ENCODE measurements at places on chromosomes 4 and X.

DNA sequence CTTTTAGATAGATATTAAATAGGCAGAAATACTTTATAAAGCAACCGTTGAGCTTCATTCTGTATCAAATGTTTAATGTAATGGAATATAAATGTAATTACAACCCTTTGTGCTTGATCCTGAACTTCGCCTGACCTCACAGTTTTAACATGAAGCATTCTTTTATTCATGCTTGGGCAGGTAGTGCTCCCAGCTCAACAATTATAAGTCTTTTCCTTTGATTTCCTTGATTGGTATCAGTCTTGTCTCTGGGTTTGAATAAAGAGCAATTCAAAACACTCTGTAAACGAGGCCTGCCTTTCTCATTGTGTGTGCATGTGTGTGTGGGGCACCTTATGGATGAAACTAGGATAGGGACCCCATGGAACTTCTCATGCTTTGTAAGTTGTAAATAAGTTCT lies 6.8 kb downstream of the METAP1 start:
- no peak for DNase-seq

GRCh38 chr4:99324361-99324760 lies 3.2 kb upstream of the ADH1B start:
- DNase-seq: no peak

- no peak for DNase-seq
Measured at GRCh38 chrX:20452487-20452886, 185.8 kb upstream of the RPS6KA3 start.

- no peak for DNase-seq
Measured at GRCh38 chr4:108168160-108168670, 517 bp downstream of the LEF1 start.

DNA sequence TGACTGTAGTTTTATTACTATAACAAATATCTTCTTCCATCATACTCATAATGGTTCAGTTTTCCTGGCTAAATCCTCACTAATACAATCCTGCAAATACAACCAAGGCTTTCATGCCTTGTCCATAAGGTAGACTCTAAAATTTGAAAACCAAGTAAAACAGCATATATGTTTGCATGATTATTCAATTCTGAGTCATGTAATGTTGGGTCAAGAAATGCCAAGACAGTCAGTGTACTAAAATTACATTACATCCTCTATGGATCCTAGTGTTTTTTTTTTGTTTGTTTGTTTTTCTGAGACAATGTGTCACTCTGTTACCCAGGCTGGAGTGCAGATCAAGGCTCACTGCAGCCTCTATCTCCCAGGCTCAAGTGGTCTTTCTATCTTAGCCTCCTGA lies 38.6 kb upstream of the TEX13D start:
- DNase-seq: no peak

DNA sequence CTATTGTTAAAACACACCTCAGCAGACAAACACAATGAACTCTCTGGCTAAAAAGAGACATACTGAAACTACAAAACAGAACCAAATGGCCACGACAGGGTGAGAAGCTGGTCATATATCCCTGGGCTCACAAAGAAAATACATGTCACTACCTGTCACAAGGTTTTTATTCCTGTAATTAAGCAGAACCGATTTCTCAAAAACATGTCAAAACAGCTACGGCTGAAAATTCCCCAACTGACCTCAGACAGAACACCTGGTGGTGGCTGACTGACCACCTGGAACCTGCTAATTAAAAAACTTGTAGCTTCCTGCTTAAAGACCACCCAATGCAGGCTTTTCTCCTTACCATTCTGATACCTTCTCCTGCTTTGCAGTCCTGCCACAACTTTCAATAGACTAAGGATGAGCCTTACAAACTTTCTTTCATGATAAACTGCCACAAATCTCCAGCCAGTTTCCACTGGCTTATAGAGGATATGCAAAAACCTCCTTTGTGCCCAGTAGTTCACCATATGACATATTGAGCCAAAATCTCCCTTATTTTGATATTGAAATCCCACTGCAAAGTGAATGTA lies 571.9 kb downstream of the SPOCK3 start:
- DNase-seq: no peak

DNA sequence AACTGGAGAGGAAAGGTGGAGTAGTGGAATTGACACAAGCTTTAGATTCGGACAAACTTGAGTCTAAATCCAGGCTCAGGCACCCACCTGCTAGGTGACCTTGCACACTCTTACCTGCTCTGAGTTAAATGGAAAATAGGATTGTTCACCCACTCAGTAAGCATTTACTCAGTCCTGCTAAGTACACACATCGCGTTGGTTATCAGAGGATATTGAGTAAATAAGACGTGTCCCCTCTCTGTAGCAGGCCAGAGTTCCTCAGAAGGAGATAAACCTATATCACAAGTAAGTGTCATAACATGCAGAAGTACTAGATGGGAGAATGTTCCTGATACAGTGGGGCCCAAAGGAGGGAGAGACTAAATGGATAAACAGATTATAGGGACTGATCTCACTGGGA lies 117.7 kb downstream of the SMIM20 start:
- DNase-seq: no peak

GRCh38 chrX:150857453-150857852 lies 41.0 kb downstream of the CD99L2 start:
- DNase-seq: no peak

GRCh38 chr4:127533028-127533700 lies 99.6 kb upstream of the INTU start:
- DNase-seq: no peak

DNA sequence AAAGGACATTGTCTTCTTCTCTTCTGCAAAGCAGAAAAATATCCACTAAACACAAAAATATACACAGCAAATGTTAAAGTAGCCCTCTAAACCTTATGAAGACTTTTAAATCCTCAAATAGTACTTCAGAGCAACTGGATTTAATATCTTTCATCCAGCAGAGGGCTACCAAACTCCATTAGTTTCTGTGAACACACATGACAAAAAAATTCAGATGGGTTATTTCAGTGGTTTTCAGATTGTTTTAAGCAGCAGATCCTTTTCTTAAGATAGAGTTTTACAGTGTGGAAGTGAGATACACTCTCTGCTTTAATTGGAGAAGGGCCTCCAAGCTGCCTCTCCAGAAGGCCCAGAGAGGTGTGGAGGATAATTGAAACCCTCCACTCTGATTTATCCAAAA lies 56.7 kb downstream of the ANK2 start:
- DNase-seq: no peak

DNA sequence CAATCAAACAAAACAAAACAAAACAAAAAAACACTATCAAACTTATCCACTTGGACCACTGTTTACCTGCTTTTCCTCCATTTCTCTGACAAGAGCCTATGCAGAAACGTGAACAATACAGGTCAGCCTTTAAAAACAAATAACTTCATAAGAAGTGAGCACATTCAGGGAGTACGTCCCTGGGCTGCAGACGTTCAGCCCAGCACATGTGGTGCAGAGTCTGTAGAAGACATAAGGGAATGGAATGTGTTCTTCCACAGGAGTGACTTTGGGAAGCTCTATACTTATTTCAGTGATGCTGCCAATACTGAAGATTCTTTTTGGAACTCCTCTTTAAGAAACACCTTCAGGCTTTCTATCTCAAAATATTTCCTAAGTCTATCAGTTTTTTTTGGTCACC lies 120.6 kb downstream of the SPRY1 start:
- DNase-seq: no peak

DNA sequence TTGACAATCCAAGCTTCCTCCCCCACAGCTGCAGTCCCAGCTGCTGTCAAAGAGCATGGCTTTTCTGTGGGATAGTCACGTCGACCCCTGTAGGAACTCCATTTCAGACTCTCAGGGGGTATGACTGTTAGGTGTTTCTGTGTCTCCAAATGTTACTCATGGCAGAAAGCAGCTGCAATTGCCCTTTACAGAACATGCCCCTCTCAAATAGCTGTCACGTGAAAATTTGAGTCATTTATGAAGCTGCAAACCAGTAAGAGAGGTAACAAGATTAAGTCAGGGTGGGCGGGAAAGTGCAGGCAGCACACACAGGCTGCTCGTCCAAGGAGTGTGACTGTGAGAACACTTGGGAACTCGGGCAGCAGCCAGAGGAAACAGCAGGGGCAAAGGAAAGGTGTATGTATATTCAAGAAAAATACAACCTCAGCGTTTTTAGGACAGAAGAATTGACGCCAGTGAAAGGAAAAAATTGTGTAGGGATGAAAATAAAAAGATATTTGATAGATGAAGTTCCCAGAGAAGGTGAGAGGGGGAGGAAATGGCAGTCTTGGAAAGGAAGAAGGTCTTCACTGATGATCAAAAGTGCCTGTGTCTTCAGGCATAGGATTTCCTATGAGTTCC lies 66.5 kb upstream of the TMEM184C start:
- DNase-seq: no peak

DNA sequence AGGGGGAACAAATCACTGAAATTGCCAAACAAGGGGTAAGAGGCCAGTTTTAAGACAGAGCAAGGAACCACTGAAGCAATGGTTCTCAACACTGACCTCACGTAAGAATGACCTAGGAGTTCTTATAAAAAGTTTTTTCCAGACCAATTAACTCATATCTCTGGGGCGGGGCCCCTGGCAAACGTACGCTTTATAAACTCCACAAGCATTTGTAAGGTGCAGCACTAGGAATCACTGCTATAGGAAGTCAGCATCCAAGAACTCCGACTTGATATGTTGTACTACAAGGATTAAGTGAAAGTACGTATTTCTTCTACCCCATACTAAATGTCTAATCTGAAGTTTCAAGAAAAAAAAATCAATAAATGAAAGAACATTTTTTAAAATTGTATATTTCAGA lies 269.9 kb downstream of the RCHY1 start:
- no peak for DNase-seq

DNA sequence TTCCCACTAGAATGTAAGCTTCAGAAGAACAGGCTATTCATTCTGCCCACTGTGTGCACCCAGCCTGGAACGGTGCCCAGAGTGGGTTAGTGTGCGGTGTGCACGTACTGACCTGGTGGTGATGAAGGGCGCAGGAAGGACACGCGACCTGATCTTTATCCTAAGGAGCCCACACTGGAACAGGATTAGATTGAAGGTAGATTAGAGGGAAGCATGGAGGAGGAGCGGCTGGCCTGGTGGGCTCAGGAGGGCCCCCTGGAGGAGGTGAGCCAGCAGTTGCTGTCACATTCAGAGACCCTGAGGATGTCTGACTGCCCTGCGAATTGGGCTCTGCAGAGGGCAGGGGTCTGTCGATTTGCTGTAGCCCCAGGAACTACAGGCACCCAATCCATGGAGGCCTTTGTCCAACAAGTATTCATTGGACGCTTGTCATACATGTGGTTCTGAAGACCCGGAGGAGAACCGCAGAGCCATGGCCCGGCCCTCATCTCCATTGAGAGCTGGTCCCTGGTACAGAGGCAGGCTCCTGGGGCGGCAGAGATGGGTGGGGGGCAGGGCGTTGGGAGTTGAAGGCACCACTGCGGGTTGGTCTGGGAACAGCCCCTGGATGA lies 73.2 kb downstream of the HTRA3 start:
- no peak for DNase-seq

GRCh38 chrX:55451141-55451540 lies 786 bp upstream of the MAGEH1 start:
- DNase-seq: no peak

DNA sequence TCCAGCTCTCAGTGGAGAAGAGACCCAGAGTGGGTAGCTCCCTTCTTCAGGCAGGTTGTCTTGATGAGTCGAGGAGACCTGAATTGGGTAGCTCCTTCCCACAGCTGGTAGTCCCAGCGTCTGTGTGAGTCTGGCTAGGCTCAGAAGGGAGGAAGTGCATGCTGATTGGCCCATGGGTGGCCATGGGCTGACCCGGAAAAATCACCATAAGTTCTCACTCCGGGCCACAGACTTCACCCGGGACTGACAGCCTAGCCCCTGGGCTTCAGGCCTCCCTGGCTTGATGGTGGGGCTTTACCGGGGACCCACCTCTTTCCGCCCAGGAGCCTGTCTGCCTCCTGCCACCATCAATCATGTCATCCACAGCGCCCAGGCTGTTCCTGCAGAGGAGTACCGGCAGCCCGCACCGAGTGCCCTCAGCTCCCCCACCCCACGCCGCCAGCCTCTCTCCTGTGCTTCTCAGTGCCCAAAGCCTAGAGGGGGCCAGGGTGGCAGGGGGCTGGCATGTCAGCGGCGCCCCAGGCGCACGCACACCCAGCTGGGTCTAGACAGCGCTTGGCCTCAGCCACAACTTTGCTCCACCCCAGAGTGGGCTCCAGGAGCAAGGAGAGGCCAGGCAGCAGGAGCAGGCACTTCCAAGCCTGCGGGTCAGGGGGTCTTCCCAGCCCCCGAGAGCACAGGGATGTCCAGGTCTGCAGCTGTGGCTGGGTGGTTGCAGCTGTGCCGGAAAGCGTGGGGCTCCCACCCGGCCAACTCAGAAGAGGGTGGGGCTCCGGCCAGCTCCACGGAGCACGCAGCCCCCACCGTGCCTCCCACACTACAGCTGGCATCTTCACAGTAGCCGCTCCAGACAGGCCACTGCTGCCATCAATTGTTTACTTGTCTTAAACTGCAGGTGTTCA lies 16.1 kb upstream of the SAT1 start:
- DNase-seq: no peak

GRCh38 chr4:149500806-149501205 lies 314.8 kb downstream of the IQCM start:
- no peak for DNase-seq

DNA sequence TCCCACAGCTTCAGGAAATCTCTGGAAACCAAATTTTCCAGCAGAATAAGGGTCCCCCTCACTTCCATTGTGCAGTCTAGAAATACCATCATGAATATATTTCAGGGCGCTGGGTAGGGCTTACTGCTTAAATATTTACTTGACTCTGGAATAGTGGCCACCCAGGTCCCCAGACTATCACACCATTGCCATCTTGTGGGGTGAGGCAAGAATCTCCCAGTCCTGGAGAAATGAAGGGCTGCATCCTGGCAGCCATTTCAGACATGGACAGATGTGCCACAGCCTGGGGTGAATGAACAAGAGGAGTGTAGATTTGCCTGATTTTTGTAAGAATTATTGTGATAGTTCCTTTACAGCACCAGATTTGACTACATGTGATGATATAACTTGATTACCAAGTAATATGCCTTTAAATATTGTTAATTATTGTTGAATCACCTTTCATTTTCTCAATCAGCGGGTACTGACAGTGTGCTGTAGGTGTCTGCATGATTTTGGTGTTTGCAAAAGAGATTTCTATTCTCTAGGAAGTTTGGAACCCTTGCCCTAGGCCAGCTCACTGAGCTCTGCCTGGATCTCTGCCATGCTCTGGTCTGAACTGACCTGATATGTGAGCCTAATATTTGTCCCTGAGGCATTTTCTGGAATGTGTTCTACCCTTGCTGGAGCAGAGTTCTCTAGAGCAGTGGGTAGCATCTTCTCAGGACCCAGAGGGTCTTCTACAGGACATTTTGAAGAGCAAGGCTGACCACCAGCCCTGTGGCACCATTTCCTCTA lies 183.4 kb downstream of the KIT start:
- no peak for DNase-seq

GRCh38 chr4:136863756-136864155 lies 668.5 kb downstream of the PCDH18 start:
- DNase-seq: no peak

DNA sequence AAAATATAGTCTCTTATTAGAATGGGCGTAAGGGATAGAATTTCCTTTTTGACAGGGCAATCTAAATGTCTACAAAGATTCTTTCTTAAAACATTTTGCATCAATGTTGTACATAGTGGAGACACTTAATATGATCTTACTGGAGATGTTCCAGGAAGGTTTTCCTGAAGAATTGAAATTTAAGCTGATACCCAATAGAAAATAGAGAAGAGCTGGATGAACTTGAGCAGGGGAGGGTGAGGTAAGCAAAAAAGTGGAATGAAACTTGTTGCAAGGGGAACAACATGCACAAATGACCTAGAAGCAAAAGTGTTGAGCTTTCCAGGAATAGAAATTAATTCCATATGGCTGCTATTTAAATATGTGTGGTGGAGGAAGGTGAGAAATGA lies 19.7 kb downstream of the SLAIN2 start:
- DNase-seq: no peak

- DNase-seq: no peak
Measured at GRCh38 chrX:40373641-40374040, 207.1 kb upstream of the ATP6AP2 start.
